ENCODE measurements at places on chromosomes 6 and 20.

- DNase-seq = no peak
Measured at GRCh38 chr6:20197251-20197650, 15.0 kb downstream of the MBOAT1 start.

DNA sequence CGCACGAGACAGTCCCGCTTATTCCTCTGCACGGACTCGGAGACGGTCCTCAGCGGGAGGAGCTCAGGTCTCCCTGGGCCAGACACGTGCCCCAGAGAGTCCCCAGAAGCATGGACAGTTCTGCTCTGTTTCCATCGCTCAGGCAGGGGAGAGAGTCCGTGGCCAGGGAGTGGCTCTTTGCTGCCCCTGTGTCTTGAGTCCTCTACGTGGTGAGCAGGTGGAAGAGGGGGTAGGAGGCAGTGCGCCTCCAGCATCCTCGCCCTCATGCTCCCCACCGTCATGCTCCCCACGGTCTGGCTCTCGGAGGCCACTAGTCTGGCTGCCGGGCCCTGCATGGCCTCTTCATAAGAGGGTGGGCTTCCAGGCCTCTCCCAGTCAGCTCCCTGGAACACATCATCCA, 8.9 kb downstream of the TAGAP start:
- no peak for DNase-seq

- no peak for DNase-seq
Measured at GRCh38 chr6:99093456-99094190, 145.9 kb upstream of the FBXL4 start.

DNA sequence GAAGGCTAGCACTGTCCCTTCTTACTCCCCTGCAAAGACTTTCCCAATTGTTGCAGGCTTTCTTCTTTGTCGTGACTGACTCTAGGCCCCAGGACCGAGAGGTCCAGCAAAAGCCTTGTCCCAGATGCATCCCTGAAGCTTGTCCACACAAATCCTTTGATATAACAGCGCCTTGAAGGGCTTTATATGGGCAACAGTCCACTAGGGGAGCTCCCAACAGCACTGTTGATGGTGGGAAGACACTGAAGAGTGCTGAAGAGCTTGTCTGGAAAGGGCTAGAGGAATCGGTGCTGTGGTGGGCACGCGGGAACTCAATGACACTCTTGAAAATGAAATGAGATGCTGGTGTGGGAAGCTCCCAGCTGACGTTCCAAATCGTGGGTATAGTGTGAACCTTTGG, 316.1 kb upstream of the CDH4 start:
- DNase-seq = no peak

GRCh38 chr6:44049163-44049988, 77.9 kb downstream of the MRPL14 start:
- DNase-seq = no peak

GRCh38 chr6:166925141-166925996, 31.0 kb downstream of the RNASET2 start:
- no peak for DNase-seq

- no peak for DNase-seq
Measured at GRCh38 chr6:1726341-1726768, 116.6 kb downstream of the FOXC1 start.

DNA sequence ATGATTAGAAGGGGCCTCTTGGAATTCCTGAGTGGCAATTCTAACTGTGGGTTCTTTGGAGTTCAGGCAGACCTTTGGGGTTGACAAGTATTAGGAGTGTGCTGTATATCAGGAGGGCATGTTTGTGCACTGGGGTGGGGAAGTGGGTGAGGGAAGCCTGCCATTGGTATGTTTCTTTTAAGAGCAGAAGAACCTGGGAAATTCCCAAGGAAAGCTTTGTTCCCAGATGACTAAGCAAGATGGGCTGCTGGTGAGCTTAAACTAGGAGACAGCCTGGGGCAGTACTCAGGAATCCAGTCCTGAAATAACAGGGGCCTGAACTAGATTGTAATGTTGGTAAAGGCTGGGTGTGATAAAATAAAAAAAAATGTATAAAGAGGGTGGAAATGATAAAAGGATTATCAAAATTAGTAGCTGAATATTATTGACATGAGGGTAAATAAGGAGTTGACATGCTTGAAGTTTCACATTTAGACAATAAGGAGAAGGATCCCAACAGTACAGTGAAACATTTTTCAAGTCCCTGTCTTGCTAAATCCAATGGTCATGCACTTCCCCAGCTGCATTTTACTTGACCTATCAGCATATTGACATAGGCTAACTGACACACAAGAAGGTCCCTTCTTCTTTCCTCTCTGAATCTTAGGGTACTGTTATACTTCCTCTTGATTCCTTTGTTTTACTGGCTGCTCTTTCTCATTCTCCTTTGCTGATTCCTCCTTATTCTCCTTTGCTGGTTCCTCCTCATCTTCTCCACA, 18.4 kb upstream of the IFNGR1 start:
- no peak for DNase-seq

GRCh38 chr6:11730641-11731040, 48.0 kb downstream of the ADTRP start:
- no peak for DNase-seq

DNA sequence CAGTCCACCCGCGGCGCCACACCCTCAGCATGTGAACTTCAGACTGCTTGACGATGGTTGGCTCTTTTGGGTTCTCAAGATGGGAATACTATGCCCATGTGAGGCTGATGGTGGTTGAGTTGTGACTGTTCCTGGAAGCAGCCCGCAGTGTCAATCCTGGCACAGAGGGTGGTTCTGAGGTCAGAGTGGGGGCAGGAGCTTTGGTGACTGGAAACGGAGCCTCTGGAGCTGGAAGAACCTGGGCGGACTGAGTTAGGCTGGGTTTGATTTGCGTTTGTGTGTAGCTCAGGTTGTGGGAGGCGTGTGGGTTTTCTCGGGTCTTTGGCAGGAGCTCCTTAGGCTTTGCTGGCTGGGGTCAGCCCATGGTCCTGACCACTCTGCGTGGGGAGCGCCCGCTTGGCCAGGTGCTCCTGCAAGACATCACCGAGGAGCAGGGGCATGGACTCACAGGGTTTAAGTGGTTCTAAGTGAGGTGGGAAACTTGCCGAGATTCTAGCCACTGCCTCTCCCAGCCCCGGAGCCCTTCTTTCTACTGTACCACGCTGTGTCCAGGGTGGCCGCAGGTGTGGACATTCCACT, 37.3 kb upstream of the SLC22A1 start:
- DNase-seq = no peak

GRCh38 chr6:127436578-127437110, 22.5 kb downstream of the KIAA0408 start:
- no peak for DNase-seq

DNA sequence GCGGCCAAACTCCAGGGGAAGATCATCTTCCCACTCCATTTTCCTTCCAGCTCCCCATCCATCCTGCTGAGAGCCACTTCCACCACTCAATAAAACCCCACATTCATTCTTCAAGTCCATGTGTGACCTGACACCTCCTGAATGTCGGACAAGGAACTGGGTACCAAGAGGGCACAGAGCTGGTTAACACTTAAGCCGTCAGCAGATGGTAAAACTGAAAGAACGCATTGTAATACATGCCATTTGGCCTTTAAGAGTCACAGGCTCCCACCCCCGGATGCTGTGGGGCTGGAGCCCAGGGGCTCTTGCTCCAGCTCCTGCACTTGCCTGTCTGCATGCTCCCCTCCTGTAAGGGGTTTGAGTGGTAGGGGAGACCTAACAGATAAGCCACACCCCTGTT, 753.9 kb downstream of the COL12A1 start:
- DNase-seq = no peak

DNA sequence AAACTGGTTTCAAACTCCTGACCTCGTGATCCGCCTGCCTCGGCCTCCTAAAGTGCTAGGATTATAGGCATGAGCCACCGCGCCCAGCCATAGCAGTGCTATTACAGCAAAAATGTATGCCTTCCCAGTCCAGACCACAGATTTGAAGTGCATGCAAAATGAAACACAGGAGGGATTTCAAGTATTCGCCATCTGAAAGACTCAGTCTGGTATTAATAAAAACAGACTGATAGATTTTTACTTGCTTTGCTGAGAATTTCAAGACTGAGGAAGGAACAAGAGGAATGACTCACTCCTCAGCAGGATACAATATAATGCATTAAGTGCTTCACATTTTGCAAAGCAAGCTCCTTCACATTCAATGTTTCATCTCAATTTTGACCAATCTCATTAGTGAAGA, 134.9 kb downstream of the TMEM200A start:
- no peak for DNase-seq

- DNase-seq = no peak
Measured at GRCh38 chr6:166202321-166202733, 34.7 kb upstream of the TBXT start.

DNA sequence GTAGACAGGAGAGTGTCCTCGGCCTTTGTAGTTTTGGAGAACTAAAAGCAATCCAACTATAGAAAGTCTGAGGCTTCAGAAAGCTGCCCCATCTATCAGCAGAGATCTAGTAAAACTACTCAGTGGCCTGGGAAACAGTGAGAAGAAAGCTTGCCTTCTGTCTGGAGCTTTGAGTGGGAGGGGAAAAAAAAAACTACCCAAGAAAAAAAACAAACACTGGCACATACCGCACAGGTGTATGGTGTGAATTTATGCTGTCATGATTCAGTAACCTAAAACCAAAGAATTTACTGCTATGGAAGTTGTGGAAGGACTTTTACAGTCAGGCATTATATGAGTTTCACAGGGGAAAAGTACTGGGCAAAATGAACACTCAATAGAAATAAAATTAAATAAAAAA, 280.5 kb downstream of the ADGRB3 start:
- DNase-seq = no peak

DNA sequence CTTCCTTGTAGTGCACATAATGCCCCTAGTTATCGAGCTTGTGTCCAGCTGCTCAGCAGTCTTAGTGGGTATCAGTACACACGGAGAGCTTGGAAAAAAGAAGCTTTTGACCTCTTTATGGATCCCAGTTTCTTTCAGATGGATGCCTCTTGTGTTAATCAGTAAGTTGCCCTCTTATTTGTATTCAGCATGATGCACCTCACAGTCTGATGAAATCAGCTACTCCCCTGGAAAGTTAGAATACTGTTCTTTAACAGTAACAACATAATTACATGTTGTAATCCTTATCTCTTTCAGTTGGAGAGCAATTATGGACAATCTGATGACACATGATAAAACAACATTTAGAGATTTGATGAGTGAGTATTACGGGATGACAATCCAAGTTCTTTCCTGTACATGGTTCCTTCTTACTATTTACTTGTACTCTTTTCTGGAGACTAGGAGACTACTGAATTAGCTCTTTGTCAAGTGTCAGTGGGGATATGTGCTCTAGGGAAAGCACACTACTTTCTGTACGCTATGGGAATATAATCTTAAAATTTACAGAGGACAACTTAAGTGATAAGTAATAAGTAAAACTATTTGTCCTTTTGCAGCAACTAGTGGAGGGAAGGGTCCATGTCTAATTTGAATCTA, 39.1 kb downstream of the PGM3 start:
- DNase-seq = no peak

DNA sequence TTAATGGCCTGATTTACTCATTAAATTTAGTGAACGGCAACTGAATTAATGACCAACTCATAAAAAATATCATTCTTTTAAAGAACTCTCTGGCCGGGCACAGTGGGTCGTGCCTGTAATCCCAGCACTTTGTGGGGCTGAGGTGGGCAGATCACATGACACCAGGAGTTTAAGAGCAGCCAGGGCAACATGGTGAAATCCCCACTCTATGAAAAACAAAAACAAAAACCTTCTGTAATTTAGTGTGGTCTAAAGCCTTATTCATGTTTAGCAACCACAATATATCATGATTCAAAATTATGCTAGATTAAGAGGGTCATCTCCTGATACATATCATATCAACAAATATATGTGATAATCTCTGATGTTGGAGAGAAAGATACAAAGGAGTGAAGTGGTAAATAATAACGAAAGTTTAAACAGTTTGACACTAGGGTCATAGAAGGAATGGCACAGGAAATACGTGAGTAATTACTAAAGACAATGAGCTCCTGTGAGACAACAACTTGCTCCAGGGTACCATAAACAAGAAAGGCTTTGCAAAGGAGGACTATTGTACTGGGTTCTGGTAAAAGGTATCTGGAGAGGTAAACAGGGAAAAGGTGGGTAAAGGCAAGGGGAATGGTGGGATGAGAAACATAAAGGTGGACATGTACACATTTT, 5.7 kb downstream of the ELOVL4 start:
- no peak for DNase-seq

DNA sequence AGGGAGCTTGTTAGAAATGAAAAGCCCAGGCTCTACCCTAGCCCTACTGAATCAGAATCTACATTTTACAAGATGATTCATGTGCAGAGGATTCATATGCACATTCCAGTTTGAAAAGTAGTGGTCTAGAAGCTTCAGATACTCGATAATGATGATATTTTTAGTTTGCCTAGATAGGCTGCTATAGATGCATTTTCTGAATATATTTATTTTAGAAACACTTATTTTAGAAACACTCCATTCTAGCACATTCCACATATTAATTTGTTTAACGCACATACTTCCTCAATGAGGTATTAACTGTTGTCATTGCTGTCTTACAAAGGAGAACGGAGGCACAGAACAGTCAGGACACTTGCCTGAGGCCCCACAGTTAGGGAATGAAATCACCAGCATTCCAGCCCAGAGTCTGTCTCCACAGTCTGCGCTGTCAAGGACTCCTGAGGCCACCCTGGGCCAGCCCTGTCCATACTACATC, 64.4 kb downstream of the SNAP25 start:
- DNase-seq = no peak

DNA sequence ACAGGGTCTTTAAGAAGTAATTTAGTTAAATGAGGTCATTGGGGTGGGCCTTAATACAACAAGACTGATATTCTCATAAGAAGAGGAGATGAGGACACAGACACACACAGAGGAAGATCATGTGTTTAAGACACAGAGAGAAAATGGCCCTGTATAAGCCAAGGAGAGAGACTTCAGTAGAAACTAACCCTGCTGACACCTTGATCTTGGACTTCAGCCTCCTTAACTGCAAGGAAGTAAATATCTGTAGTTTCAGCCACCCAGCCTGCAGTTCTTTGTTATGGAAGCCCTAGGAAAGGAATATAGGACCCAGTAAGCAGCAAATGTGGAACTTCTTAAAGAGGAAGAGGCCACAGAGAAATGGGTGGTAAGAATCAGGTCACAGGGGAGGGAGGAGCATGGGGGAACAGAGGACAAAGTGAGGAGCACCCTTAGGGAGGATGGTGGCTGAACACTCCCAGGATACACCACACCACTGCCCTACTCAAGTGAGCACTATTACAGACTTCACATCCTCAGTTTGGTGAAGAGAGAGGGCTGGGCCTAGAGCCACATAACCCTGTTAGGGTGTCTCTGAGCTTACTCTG, 762 bp downstream of the SIRPB1 start:
- no peak for DNase-seq

- no peak for DNase-seq
Measured at GRCh38 chr6:169798764-169799473, 47.5 kb downstream of the ERMARD start.

DNA sequence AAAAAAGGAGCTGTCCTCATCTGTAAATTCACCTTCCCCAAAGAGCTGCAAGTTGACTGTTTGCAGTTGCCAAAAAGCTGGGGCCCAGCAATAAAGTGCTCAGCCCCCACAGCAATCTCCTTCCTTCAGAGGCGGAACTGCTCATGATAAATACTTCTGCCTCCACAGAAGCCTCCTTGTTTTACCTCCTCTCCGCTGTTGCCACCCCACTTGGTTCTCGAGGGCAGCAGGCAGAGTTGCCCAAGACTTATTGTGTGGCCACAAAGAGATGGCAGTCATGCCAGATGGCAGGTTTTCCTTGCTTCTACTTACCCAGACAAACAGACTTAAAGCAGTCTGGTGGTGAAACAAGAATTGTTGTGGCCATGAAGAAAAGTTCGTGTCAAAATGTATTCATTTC, 66.3 kb downstream of the SLX4IP start:
- DNase-seq = no peak
